ENCODE measurements at places on chromosomes 16 and 17. TPM values are rescaled to one million over a fixed set of nuclear protein-coding genes. Genes with fewer than 3 reads are reported as not detected.
A peak's percentile ranks its signal among the peaks of the same experiment; 100 is the strongest.

DNA sequence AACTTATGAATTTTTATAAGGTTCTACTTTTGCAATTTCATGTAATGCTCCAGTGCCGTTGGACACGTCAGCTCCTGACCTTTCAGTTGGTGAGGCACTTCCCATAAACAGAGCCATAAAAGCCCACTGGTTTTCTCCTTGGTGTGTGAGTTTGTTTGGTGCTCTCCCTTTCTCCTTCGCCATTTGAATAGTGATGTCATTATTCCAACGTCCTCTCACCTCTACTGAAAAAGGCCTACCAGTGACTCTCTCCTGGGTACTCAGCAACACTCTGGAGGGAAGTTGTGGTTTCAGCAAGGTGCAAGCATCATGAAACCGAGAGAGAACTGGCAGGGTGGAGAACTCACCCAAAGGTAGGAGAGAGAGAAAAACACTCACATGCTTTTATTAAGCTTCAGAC is 29.6 kb upstream of the HNF1B start:
- no peaks in the 10 kb centered on the region for H3K27me3 ChIP-seq
- H3K27ac ChIP-seq = no peak overlapping the region
- peaks cover 8% of the 10 kb centered on the region for H3K4me1 ChIP-seq
- H3K4me3 ChIP-seq = no peak overlapping the region
- no peak for DNase-seq

- peaks cover 33% of the 10 kb centered on the region for H3K4me1 ChIP-seq
- no peak for DNase-seq
- no peaks in the 10 kb centered on the region for H3K36me3 ChIP-seq
- H3K27me3 ChIP-seq = no peaks in the 10 kb centered on the region
These were observed 164.4 kb upstream of the GSE1 start for GRCh38 chr16:85448557-85449190.

DNA sequence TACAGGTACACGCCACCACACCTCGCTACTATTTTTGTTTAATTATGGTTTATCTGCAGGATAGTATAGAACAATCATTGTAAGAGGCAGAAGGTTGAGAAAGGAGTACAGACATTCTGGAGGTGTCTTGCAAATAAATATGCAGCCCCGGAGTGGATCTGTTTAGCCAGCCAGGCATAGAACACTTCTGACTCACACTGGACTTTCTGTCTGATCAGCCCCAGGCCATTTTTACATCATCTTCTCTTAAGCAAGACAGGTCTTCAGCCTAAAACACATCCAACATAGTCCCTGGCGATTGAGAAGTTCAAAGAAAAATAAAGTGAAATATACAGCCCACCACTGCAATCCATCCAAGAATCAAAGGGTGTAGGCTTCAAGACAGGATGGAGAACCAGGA is 81.4 kb downstream of the XYLT1 start:
- H3K27me3 ChIP-seq = no peaks in the 10 kb centered on the region
- H3K4me3 ChIP-seq = no peak overlapping the region
- H3K36me3 ChIP-seq = no peaks in the 10 kb centered on the region
- H3K4me1 ChIP-seq = peaks cover 29% of the 10 kb centered on the region
- DNase-seq = no peak

- H3K27ac ChIP-seq = no peak overlapping the region
- H3K4me3 ChIP-seq = no peak overlapping the region
- no peaks in the 10 kb centered on the region for H3K4me1 ChIP-seq
- peaks cover 15% of the 10 kb centered on the region for H3K27me3 ChIP-seq
These were observed 346.9 kb downstream of the FOXL1 start for GRCh38 chr16:86925067-86925791.

GRCh38 chr16:87407511-87408112 is 15.5 kb downstream of the MAP1LC3B start:
- H3K27me3 ChIP-seq = no peaks in the 10 kb centered on the region
- H3K4me1 ChIP-seq = no peaks in the 10 kb centered on the region
- no peak overlapping the region for H3K27ac ChIP-seq
- peak; percentile 11 for DNase-seq

DNA sequence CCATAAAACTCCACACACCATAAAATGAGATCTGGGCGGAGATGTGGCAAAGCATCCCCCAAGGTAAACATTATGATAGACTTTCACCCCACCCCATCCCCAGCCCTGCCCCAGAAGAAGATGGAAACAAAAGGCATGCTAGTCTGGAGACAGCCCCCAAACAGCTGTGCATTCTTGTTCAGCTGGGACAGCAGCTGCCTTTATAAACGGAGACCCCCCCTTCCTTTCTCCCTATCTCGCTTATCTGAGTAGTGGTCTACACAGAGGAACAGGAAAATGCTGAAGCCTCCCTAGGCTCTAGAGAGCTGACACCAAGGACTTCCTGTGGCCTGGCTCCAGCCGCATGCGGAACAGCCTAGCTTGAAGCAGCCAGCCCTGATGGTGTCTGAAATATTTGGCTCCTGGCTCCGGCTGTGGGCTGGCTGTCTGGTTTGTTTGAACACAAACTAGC is 190.3 kb upstream of the ANKFN1 start:
- no peaks in the 10 kb centered on the region for H3K4me1 ChIP-seq
- H3K27me3 ChIP-seq = no peaks in the 10 kb centered on the region
- no peak overlapping the region for H3K27ac ChIP-seq
- H3K36me3 ChIP-seq = no peaks in the 10 kb centered on the region

DNA sequence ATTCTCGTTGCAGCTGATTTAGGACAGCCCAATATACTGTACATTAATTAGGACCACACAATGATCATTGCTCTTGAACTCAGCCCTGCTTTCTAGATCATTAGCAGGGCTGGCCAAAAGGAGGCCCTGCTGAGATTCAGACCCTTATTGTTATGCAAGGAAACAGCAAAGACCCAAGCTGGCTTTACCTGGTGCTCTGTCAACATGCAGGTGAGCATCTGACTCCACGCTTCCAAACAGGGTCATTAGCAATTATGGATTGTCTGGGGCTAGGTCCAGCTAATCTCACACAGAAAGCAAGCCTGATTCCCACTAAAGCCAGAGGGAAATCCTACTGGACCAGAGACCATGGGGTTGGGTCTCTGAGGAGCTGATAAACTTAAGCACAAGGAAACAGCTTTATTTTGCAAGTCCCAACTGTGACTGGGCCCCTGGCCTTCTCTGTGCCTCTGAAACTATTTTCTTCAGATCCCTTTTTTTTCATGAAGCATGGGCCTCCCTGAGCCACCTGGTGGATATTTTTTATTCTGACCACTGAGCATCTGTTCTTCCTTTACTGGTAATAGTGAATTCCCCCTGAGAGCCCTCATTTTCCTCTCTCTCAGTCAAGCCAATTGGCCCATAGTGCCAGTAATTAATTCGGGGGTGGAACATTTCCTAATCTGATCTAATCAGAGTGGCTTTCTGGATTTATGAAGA is 236.1 kb downstream of the GRIN2A start:
- no peak overlapping the region for H3K27ac ChIP-seq
- H3K36me3 ChIP-seq = no peaks in the 10 kb centered on the region
- no peak for DNase-seq
- H3K4me1 ChIP-seq = no peaks in the 10 kb centered on the region

DNA sequence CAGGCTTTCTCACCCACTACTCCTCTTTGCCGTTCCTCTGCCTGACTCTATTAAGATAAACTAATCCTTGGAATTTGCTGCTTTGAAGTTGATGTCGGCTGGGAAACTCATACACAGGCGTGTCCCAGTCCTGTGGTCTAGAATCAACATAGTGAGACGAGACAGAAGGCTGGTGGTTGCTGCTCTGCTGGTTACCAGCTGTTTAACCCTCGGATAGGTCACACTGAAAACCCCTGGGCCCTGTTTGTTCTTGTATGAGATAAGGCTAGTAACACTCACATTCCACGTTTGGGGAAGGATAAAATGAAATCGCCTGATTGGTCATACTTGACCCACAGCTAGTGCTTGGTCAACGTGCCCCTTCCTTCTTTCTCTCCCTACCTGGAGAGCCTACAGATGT is 517.0 kb downstream of the CDH13 start:
- no peak overlapping the region for H3K4me3 ChIP-seq
- no peaks in the 10 kb centered on the region for H3K4me1 ChIP-seq
- H3K36me3 ChIP-seq = no peaks in the 10 kb centered on the region
- H3K27ac ChIP-seq = no peak overlapping the region
- DNase-seq = no peak

- H3K27ac ChIP-seq = no peak overlapping the region
- H3K36me3 ChIP-seq = no peaks in the 10 kb centered on the region
- peaks cover 46% of the 10 kb centered on the region for H3K4me1 ChIP-seq
These were observed 188.5 kb downstream of the MSI2 start for GRCh38 chr17:57444682-57445450.

GRCh38 chr17:39737760-39738567 is at the start of gene GRB7:
Gene GRB7 (plus strand): TSS chr17:39737938. CDS start chr17:39742302, 4,364 bp downstream.
- H3K27me3 ChIP-seq = no peaks in the 10 kb centered on the region
- H3K4me1 ChIP-seq = peaks cover 8% of the 10 kb centered on the region
- DNase-seq = no peak

GRCh38 chr16:17836868-17837602 is 366.3 kb upstream of the XYLT1 start:
- no peak overlapping the region for H3K27ac ChIP-seq
- no peaks in the 10 kb centered on the region for H3K4me1 ChIP-seq
- no peak overlapping the region for H3K4me3 ChIP-seq
- no peaks in the 10 kb centered on the region for H3K36me3 ChIP-seq
- H3K27me3 ChIP-seq = no peaks in the 10 kb centered on the region

- peaks cover 9% of the 10 kb centered on the region for H3K36me3 ChIP-seq
- no peak for DNase-seq
- no peak overlapping the region for H3K27ac ChIP-seq
- H3K4me3 ChIP-seq = no peak overlapping the region
- H3K27me3 ChIP-seq = no peaks in the 10 kb centered on the region
These were observed 117.6 kb downstream of the VPS53 start for GRCh38 chr17:596763-597644.

GRCh38 chr17:3827124-3827773 is 18.8 kb downstream of the NCBP3 start:
- no peak overlapping the region for H3K4me3 ChIP-seq
- no peak overlapping the region for H3K27ac ChIP-seq
- DNase-seq = peak; percentile 69
- no peaks in the 10 kb centered on the region for H3K4me1 ChIP-seq
- no peaks in the 10 kb centered on the region for H3K27me3 ChIP-seq

DNA sequence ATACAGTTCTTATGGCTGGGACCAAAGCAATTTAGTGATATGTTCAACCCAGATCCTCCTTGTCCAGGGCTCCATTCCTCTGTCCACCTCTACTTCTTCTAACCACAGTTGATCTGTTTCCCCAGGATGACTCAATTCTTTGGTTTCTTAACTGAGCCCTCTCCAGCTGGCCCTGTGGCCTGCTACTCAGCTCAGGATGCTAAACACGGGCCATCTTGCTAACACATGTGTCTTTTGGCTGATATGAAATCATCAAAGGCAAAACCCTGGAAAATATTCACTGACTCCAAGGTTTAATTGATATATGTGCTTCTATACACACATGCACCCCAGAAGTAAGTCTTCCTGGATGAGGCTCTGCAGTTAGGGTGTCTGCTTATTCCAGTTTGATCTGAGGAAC is 43.8 kb downstream of the SHISA6 start:
- no peaks in the 10 kb centered on the region for H3K4me1 ChIP-seq
- H3K4me3 ChIP-seq = no peak overlapping the region
- no peak overlapping the region for H3K27ac ChIP-seq
- DNase-seq = no peak
- H3K36me3 ChIP-seq = no peaks in the 10 kb centered on the region
- no peaks in the 10 kb centered on the region for H3K27me3 ChIP-seq

DNA sequence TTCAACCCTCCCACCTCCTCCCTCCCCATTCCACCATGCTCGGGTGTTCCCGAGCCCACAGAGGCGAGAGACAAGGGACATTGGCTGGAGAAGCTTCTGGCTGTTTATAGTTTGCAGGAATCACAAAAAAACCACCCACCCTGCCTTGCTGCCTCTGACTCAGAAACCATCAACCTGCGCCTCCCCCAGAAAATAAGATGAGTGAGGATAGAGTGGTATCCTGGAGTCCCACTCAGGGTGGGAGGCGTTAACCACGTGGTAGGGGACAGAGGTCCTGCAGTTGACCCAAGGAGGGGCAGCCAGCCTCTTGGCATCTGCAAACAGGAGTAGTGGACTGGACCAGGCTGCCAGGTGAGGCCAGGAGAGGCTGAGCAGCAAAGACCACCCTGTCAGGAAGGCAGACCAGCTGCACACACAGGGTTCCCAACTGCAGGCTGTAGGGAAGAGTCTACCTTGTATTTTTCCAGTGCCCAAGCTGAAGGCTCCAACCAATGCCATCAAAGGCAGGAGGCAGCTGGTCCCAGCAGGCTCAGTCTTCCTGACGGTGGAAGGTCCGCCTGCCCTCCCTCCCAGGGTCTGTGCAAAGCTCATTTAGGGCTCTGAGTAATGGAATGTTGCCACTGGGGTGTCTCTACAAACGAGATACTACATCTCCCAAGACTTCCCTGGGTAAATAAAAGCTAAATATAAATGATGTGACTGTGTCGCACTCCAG is 201.5 kb upstream of the TNRC6C start:
- H3K4me3 ChIP-seq = no peak overlapping the region
- H3K27me3 ChIP-seq = no peaks in the 10 kb centered on the region
- no peaks in the 10 kb centered on the region for H3K36me3 ChIP-seq
- no peak overlapping the region for H3K27ac ChIP-seq
- H3K4me1 ChIP-seq = no peaks in the 10 kb centered on the region

GRCh38 chr16:83520596-83520995 is 287.2 kb upstream of the HSBP1 start:
- no peak overlapping the region for H3K27ac ChIP-seq
- H3K4me1 ChIP-seq = no peaks in the 10 kb centered on the region
- H3K36me3 ChIP-seq = no peaks in the 10 kb centered on the region
- no peaks in the 10 kb centered on the region for H3K27me3 ChIP-seq
- no peak for DNase-seq
- no peak overlapping the region for H3K4me3 ChIP-seq

- DNase-seq = no peak
- H3K36me3 ChIP-seq = no peaks in the 10 kb centered on the region
- peaks cover 19% of the 10 kb centered on the region for H3K27me3 ChIP-seq
- H3K4me1 ChIP-seq = peaks cover 20% of the 10 kb centered on the region
- H3K27ac ChIP-seq = no peak overlapping the region
These were observed 650 bp downstream of the EPN3 start for GRCh38 chr17:50533185-50533584.

DNA sequence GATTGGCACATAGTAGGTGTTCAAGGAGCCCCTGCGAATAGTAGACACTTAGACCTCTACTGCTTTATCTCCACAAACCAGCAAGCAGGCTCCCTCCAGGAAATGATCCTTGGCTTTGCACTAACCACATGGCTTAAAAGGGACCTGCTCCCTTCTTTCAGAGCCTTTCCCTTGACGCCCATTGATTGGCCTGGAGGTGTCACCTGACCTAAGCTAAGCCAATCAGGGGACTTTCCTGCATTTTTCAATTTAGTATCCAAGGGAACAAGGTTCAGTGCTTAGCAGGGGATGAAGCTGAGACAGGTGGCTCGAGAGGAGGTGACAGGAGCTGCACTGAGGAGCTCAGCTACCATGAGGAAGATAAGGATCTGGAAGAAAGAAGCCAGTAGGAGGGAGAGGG is 52.8 kb downstream of the CLEC19A start:
- no peaks in the 10 kb centered on the region for H3K27me3 ChIP-seq
- no peaks in the 10 kb centered on the region for H3K4me1 ChIP-seq
- H3K4me3 ChIP-seq = no peak overlapping the region
- H3K27ac ChIP-seq = no peak overlapping the region
- no peaks in the 10 kb centered on the region for H3K36me3 ChIP-seq

PLK1 gene
- polyA plus RNA-seq = 0.18 TPM

TNP2 gene
- not detected for polyA plus RNA-seq

ATP6V0A1 gene
- polyA plus RNA-seq = 6.4 TPM

TMEM94 gene
- polyA plus RNA-seq = 3.9 TPM

CEP112 gene
- polyA plus RNA-seq = 0.34 TPM

CD300C gene
- polyA plus RNA-seq = not detected

TEX14 gene
- not detected for polyA plus RNA-seq

CDH1 gene
- not detected for polyA plus RNA-seq

MTHFSD gene
- polyA plus RNA-seq = 20.1 TPM

SHCBP1 gene
- polyA plus RNA-seq = 0.49 TPM

ADAD2 gene
- not detected for polyA plus RNA-seq

SAMD14 gene
- polyA plus RNA-seq = 0.19 TPM

C16orf86 gene
- 4.1 TPM for polyA plus RNA-seq
